Naive B cell (primary cell): ENCODE measurements at places on chromosomes 7 and 10.

DNA sequence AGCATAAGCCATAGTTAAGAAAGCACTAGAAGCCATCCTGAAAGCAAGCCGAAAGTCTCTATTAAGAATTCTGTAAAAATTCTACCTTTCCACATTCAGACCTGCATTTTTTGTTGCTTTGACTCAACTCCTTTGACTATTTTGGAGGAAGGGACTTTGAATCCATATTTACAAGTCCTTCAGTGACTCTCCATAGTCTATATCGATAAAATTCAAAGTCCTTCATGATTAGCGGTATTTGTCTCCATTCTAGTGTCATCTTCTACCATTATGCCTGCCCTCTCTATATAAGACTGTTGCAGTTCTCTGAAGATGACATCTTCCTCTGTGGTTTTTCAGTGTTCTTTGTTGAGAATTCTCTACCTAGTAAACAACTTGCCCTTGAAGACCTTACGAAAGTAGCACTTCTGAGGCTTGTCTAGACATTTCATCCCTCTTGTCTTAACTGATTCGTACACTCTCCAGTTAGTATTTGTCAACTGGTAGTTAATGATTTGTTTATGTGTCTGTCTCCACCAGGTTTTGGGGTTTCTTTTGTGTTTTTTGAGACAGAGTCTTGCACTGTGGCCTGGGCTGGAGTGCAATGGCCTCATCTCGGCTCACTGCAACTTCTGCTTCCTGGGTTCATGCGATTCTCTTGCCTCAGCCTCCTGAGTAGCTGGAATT lies 1.7 kb downstream of the CCSER2 start:
- no peak for DNase-seq

- no peak for DNase-seq
These were observed 62.7 kb upstream of the VIPR2 start for GRCh38 chr7:159207393-159207792.

DNA sequence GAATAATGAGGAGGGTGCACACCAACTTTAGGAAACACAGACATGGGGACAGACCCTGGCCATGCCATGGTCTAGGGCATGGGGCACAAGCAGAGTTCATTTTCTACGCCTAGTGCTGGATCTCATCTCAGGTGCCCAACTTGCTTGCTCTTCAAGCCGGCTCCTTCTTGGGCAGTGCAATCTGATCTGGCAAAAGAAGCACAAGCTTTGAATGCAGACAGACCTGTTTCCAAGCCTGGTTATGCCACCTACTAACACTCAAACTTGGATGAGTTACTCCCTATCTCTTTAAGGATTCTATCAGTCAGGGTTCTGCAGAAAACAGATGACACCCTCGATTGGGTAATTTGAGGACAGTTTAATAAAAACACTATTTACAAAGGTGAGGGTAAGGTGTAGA lies 34.9 kb upstream of the WAPL start:
- no peak for DNase-seq

- no peak for DNase-seq
These were observed 491.7 kb downstream of the CCSER2 start for GRCh38 chr10:84820120-84820519.

- DNase-seq, result no peak
These were observed 51.7 kb downstream of the ADRA2A start for GRCh38 chr10:111128331-111129180.

DNA sequence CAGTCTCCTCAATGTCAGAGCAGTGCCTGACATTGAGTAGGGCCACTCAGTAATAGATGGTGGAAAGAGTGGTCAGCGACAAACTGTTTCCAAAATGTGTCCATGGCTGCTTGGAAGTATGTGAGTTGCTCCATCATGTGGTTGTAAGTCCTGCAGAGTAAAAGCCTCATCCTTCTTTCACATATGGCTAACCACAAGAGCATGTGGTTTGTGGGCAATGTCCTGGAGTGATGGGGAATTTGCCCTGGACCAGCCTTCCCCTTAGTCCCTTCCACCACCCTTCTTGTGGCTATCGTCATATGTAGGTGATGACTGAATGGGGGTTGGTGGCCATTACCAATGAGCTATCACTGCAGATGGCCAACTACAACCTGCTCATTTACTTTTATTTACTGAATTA lies 33.0 kb upstream of the PLXNA4 start:
- no peak for DNase-seq

- no peak for DNase-seq
These were observed 33.8 kb upstream of the PRLHR start for GRCh38 chr10:118629211-118629610.

DNA sequence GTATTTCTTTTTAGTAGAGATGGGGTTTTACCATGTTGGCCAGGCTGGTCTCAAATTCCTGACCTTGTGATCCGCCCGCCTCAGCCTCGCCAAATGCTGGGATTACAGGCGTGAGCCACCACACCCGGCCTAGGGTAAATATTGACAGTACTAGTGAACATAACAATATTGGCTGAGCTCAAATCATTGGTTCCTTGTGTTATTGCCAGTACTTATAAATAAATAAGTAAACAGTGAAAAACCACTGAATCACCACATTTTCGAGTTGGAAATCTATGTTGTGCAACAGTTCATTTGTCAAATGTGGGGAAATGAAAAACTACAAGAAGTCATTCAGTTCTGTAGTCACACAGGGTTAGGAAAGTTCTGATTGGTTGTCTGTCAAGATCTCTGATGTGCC lies 15.8 kb downstream of the RPP30 start:
- no peak for DNase-seq

DNA sequence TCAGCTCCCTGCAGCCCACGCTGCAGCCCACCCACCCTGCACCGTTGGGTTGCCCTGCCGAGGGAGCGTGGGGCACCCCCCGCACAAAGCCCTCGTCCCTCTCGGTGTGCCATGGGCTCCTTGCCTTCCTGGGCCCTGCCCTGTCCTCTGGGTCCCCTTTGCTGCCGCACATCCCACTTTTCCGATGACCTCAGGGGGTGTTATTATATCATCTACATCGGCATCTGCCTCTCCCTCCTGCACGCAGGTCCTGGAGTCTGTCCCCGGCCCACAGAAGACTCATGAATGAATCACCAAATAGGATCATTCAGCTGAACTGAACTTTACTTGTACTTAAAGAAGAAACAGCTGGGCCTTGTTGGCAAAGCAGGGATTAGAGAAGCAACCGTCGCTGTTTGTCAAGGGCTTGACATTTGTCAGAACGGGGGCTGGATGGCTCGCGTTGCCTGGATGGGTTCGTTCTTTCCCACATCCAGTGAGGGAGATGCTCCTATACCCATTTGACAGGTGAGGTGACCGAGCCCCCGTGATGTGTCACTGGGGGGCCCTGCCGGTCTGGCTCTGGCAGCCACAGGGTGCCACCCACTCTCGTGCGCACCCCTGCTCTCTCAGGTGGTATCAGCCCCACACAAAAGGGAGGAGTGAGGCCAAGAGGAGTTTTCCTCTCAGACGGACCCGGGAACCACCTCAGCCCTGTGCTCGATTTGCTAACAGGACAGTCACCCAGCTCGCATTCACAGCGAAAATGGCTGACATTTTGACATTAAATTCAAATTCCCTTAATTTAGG lies 58.6 kb upstream of the EBF3 start:
- DNase-seq, result no peak

DNA sequence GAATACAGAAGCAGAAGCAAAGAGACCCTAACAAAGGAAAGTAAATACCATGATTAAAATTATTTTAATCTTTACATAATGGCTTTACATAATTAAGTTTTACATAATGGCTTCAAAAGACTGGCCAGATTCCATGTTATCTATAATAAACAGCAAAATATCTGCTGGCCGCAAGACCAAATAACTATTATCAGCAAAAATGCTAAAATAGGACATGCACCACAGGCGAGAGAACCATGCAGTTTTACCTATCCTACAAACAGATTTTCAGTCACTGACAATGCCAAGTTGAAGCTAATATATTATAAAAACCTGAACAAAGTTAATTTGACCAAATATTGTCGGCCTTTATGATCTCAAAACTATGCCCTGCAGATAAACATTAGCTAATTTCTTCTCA lies 34.2 kb upstream of the ANLN start:
- no peak for DNase-seq

DNA sequence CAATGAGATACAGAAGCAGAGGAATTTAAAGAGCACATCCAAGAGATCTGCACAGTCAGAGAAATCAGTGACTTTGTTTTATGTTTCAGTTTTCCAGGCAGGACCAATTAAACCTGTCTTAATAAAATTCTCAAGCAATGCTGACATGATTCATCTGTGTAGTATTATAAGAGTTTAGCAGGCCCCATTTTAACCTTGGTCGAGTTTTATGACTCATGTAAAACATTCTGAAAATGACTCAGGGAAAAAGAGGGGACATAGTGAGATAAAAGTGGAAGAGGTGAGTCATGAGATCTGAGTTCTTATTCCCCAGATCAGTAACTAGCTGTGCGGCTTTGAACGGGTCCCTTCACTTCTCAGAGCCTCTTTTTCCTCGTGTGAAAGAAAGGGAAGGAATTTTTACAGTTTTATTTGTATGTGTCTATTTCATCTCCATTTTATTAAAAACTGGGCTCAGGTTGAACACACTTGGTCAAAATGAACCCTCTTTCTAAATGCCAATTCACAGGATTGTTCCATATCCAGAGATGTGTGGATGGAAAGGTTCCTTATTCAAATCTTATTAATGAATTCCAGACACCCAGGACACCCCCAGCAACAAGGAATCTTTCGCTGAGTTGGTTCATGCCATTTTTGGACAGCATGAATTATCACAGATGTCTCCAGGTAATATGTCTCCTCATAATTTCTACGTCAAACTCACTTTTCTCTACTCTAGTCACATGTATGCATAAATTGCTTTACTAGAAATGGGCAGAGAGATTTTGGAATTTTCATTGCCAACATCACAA lies 143.2 kb downstream of the JAZF1 start:
- no peak for DNase-seq

GRCh38 chr7:97873606-97874005 lies 1.4 kb upstream of the ASNS start:
- no peak for DNase-seq

- DNase-seq, result no peak
These were observed 906.7 kb upstream of the CELF2 start for GRCh38 chr10:10110844-10111490.

DNA sequence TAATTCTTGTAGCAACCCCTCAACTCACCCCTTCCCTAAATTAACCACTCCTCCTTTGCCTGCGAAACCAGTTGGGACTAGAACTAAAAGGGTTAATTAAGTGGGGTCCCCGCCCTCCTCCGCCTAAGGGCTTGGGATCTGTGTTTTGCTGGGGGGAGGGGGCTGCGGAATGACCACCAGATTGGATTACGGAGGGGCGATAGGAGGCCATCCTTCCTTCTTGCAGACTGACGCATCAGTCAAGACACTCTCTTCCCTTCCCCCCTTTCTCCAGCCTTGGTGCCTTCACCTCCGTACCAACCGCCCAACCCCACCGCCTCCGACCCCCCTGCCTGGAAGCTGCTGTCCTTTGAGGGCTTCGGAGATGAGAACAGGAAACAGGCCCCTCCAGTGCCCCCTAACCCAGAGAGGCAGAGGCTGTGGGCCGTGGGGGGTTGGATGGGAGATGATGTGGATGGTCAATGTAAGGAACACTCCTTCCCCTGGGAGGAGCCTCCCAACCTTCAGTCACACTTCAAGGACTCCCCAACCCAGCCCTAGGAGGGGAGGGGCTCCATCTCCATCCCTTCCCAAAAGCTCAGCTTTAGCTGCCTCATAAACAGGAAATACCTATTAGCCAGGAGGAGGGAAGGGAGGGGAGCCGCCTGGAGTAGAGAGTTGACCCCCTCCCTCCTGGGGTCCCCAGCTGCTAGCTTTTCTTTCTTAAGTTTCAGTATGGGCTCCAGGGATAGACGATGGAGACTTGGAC lies 997 bp upstream of the LDB1 start:
- no peak for DNase-seq

GRCh38 chr7:107012691-107013090 lies 31.8 kb upstream of the PRKAR2B start:
- DNase-seq, result no peak

- no peak for DNase-seq
These were observed 193.6 kb downstream of the MAD1L1 start for GRCh38 chr7:2038931-2039728.

DNA sequence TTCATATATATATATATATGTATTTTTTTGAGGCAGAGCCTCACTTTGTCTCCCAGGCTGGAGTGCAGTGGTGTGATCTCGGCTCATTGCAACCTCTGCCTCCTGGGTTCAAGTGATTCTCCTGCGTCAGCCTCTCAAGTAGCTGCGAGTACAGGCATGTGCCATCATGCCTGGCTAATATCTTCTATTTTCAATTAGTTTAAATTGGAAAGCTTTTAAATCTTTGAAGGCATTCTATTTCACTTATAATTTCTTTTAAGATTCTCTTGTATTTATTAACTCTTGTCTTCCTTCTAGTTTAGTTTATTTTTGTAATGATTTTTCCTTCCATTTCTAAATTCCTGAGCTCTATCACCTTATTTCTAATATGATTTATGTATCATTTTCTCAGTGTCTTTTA lies 71.2 kb downstream of the TPST1 start:
- DNase-seq, result no peak

- no peak for DNase-seq
These were observed 2.7 kb downstream of the MAP3K8 start for GRCh38 chr10:30436671-30437030.

DNA sequence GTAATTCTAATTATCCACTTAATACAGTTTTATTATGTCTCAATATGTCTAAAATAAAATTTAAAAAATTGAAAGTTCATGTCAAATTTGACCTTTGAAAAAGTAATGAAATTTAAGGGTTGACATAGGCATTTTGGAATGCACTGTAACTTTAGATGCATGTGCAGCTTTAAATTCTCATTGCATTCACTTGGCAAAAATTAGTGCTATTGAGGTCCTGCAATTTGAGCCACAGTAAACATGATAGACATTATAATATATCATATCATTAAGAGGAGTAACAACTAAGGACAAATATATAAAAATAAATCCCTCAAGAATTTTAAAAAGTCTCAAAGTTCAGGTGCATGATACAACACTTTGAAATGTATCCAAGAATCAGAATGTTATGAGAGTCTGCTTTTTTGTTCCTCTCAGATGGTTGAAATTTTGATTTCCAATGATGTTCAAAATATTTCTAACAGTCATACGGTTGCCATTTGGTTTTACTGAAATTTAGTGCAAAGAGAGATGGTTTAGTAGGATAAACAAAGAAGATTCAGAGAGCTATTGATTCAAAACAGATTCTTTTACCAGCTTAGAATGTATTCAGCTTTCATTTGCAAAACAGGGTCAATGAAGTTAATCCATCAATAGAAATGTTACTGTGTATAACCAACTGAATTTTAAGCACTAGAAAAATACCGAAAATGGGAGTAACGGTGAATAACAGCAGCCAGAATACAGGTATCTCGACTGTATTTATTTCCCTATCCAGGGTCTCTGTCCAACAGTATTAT lies 71.8 kb downstream of the SEMA3A start:
- no peak for DNase-seq

- no peak for DNase-seq
These were observed 354.9 kb upstream of the SEMA3C start for GRCh38 chr7:81273601-81274397.

DNA sequence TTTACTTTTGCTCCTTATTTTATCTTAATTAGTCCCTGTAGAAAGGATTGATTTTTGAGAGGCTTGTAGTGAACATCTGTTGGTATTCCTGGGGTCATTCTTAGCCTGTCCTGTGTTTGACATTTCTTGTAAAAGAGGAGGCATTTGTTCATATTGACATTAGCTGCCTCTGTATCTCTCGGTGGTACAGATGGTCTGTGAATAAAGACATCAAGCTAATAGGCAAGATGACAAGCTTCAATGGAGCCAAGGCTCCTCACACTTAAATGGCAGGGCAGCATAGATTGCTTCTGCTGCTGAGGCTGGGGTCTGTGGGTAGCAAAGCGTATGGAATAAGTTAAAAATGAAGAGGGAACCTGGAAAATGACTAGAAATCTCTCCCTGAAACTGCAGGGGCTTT lies 687.6 kb downstream of the LRMDA start:
- DNase-seq, result no peak
